Naive B cell (primary cell): ENCODE measurements at places on chromosomes 16 and 17.

GRCh38 chr17:81844887-81845286 lies 10.0 kb upstream of the PPP1R27 start:
- H3K4me1 ChIP-seq: no peaks in the 10 kb centered on the region
- no peak overlapping the region for H3K27ac ChIP-seq
- no peak overlapping the region for H3K4me3 ChIP-seq

GRCh38 chr17:38498353-38498752 lies 70.1 kb downstream of the ARHGAP23 start:
- H3K27ac ChIP-seq: no peak overlapping the region
- no peak for DNase-seq
- H3K4me3 ChIP-seq: no peak overlapping the region
- no peaks in the 10 kb centered on the region for H3K36me3 ChIP-seq
- no peaks in the 10 kb centered on the region for H3K4me1 ChIP-seq

DNA sequence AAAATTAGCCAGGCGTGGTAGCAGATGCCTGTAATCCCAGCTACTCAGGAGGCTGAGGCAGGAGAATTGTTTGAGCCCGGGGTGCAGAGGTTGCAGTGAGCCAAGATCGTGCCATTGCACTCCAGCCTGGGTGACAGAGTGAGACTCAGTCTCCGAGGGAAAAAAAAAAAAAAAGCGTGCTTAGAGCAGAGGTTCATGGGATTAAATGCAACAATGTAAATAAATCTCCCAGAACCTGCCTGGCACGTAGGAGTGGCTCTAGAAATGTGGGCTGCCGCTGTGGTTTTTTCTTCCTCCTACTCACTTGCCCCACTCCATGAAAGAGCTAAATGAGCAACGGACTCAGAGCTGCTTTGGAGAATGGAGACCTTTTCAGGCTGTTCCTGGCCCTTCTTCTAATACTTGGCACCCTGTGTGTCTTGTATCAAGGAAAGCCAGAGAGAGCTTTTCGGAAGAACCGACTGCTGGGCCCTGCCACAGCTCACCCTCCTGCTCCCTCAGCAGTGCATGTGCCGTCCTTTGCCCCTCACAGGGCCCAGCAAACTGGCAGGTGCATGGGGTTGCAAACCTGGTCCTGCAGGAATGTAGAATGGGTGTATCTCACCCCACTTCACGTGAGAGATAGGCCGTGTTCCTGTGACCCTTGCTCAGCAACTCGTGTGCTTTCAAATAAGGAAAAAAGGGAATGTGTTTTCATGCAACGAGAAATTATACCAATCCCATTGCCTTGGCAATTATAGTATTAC lies 52.0 kb downstream of the LDHD start:
- H3K27ac ChIP-seq: no peak overlapping the region
- H3K27me3 ChIP-seq: peaks cover 76% of the 10 kb centered on the region
- peak overlapping the region; percentile 1 for H3K4me3 ChIP-seq
- peaks cover 22% of the 10 kb centered on the region for H3K4me1 ChIP-seq

DNA sequence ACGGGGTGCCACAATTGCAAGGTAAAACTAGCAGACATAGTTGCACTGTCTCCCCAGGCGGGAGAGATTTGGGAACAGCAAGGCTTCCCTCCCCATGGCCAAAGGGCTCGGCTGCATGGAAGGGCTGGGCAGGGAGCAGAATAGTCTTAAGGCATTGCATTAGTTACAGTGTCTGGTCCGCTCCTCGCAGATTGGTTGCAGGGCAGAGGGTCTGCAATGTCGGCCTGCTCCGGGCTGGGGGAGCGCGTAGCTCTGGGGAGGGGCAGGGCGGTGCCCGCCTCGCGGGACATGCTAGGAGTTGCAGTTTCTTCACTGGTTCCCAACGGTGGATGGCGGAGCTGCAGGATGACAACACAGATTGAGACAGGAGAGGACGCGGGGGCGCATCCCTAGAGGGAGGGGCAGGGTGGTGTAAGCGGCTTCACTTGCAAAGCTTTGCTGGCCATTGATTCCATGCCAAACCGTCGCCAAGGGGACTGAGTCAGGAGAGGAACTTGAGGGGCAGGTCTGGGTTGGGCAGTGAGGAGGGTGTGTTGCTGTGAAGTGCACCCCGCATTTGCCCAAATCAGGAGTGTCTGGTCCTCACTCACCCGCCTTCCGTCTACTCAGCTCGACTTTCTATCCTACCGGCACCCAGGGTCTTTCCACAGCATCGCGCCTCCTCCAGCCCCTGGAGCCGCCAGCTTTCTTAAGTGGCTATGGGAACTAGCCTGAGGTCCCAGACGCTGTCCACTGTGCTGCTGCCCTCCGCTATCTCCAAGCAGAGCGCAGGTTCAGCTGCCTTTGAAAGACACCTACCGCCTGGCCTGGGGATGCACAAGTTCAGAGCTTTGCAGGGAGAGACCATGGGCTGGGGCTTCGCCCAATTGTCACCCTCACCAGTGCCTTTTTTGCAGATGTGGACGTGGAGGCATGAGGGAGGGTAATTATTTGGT lies 1748.9 kb downstream of the TP53TG3F start:
- no peak for DNase-seq
- no peaks in the 10 kb centered on the region for H3K4me1 ChIP-seq
- no peak overlapping the region for H3K4me3 ChIP-seq
- no peaks in the 10 kb centered on the region for H3K27me3 ChIP-seq

GRCh38 chr16:9351440-9351839 lies 260.0 kb downstream of the HAPSTR1 start:
- H3K4me1 ChIP-seq: no peaks in the 10 kb centered on the region
- peaks cover 7% of the 10 kb centered on the region for H3K27me3 ChIP-seq
- no peak overlapping the region for H3K27ac ChIP-seq
- peaks cover 8% of the 10 kb centered on the region for H3K36me3 ChIP-seq
- no peak for DNase-seq
- no peak overlapping the region for H3K4me3 ChIP-seq

- peaks cover 38% of the 10 kb centered on the region for H3K4me1 ChIP-seq
- no peaks in the 10 kb centered on the region for H3K36me3 ChIP-seq
- H3K27ac ChIP-seq: peak overlapping the region; percentile 8
- DNase-seq: peak; percentile 23
- H3K27me3 ChIP-seq: peaks cover 2% of the 10 kb centered on the region
Measured at GRCh38 chr16:17526956-17527937, 56.5 kb upstream of the XYLT1 start.

DNA sequence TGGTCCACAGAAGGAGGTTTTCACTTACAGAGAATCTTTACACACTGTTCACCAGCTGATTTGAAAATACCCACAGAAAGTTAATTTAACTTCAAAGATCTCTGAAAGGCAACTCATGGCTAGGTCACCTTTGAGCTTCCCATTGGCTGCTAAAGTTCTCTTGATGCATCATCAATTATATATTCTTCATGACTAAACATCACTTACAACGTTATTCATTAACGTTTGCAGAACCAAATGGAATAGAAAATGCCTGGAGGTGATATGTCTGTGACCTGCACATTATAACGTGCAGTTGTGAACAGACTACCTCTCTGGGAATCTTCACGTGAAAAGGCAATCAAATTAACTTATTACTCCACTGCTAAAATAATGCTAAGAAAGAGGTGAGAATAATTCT lies 238.5 kb downstream of the ZFHX3 start:
- H3K27me3 ChIP-seq: no peaks in the 10 kb centered on the region
- DNase-seq: no peak
- no peaks in the 10 kb centered on the region for H3K36me3 ChIP-seq
- H3K27ac ChIP-seq: no peak overlapping the region

DNA sequence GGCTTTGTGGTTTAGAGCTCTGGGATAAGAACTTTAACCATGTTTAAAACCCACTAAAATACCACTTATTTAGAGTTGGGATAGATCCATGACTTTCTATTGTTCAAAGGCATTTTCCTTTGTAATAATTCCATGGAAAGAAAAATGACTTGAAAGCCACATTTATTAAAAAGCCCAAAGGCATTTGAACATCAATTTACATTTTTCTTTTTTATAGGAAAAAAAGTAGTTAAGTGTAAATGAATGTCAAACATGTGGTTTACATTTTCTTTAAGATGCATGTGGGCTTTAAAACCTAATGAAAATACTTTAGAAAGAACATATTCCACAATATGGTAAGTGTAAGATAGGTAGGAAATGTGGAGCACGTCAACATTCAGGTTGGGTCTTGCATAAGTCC lies 443.2 kb downstream of the TOX3 start:
- H3K4me1 ChIP-seq: no peaks in the 10 kb centered on the region
- H3K27ac ChIP-seq: no peak overlapping the region
- no peak for DNase-seq
- no peaks in the 10 kb centered on the region for H3K27me3 ChIP-seq

DNA sequence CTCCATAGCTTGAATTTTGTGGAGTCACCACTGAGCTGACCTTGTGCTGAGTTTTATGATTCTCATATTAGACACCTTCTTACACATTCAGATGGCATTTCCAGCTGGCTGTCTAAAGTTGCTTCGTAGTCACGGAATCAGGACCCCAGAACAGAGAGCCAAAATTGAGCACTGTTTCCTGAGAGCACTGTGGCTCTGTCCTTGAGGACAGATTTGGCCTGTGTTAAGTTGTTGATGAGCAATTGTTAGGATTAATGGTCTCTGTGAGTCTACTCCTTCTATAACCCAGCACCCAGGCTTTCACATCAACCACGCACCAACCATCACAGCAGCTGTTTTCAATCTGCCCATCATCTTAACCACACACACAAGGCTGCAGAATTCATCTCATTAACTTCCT lies 277.5 kb upstream of the HSBP1 start:
- H3K36me3 ChIP-seq: no peaks in the 10 kb centered on the region
- no peak overlapping the region for H3K4me3 ChIP-seq
- DNase-seq: no peak

GRCh38 chr17:21161498-21162393 lies 35.0 kb downstream of the DHRS7B start:
- no peak for DNase-seq
- H3K27ac ChIP-seq: no peak overlapping the region
- no peaks in the 10 kb centered on the region for H3K36me3 ChIP-seq
- no peaks in the 10 kb centered on the region for H3K27me3 ChIP-seq
- H3K4me3 ChIP-seq: no peak overlapping the region

GRCh38 chr17:29930409-29931010 lies 482 bp upstream of the SSH2 start:
- H3K4me3 ChIP-seq: no peak overlapping the region
- DNase-seq: no peak
- peaks cover 42% of the 10 kb centered on the region for H3K4me1 ChIP-seq
- H3K36me3 ChIP-seq: peaks cover 6% of the 10 kb centered on the region

GRCh38 chr16:75029854-75030253 lies 31.0 kb downstream of the ZNRF1 start:
- H3K4me1 ChIP-seq: no peaks in the 10 kb centered on the region
- no peaks in the 10 kb centered on the region for H3K36me3 ChIP-seq
- H3K4me3 ChIP-seq: no peak overlapping the region
- no peak overlapping the region for H3K27ac ChIP-seq
- DNase-seq: no peak
- no peaks in the 10 kb centered on the region for H3K27me3 ChIP-seq

DNA sequence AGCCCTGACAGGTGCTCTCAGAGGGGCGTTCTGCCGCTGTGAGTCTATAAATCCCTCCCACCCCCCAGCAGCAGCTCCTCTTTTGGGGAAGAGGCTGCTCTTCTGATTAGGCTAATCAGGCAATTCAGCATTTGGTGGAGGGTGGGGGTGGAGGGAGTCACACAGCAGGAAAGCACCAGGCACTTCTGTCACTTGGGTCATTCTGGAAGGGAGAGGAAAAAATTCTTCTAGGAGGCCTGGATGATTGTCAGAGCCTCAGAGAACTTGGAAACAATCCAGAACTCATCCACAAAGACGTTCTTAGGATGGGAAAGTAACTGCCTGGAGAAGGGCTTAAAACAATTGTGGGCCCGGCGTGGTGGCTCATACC lies 7.3 kb upstream of the SSTR2 start:
- H3K27ac ChIP-seq: no peak overlapping the region
- H3K4me1 ChIP-seq: peaks cover 16% of the 10 kb centered on the region
- H3K36me3 ChIP-seq: no peaks in the 10 kb centered on the region
- peaks cover 32% of the 10 kb centered on the region for H3K27me3 ChIP-seq
- no peak overlapping the region for H3K4me3 ChIP-seq

- DNase-seq: no peak
- peaks cover 26% of the 10 kb centered on the region for H3K27me3 ChIP-seq
- H3K4me3 ChIP-seq: no peak overlapping the region
- no peaks in the 10 kb centered on the region for H3K4me1 ChIP-seq
- no peaks in the 10 kb centered on the region for H3K36me3 ChIP-seq
Measured at GRCh38 chr16:9232102-9232770, 140.8 kb downstream of the HAPSTR1 start.

GRCh38 chr17:75762513-75763268 lies 2.3 kb downstream of the GALK1 start:
- no peaks in the 10 kb centered on the region for H3K27me3 ChIP-seq
- no peak overlapping the region for H3K27ac ChIP-seq
- no peak for DNase-seq
- H3K4me3 ChIP-seq: peak overlapping the region; percentile 61
- H3K4me1 ChIP-seq: peaks cover 23% of the 10 kb centered on the region

DNA sequence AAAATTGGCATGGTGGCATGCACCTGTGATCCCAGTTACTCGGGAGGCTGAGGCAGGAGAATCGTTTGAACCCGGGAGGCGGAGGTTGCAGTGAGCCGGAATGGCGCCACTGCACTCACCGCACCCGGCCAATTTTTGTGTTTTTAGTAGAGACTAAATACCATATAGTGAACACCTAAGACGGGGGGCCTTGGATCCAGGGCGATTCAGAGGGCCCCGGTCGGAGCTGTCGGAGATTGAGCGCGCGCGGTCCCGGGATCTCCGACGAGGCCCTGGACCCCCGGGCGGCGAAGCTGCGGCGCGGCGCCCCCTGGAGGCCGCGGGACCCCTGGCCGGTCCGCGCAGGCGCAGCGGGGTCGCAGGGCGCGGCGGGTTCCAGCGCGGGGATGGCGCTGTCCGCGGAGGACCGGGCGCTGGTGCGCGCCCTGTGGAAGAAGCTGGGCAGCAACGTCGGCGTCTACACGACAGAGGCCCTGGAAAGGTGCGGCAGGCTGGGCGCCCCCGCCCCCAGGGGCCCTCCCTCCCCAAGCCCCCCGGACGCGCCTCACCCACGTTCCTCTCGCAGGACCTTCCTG lies at the start of gene HBQ1:
Gene HBQ1 (plus strand): TSS at position 359 of the 575 bp plus-strand sequence. CDS start 28 bp downstream, at position 387.
- H3K27ac ChIP-seq: peak within 1 kb of the TSS; percentile 9
- DNase-seq: peak; percentile 20
- H3K36me3 ChIP-seq: no peaks in the 10 kb centered on the region

- H3K27ac ChIP-seq: no peak overlapping the region
- H3K4me1 ChIP-seq: peaks cover 13% of the 10 kb centered on the region
- no peak overlapping the region for H3K4me3 ChIP-seq
Measured at GRCh38 chr16:73027685-73028111, 20.2 kb downstream of the ZFHX3 start.

- peaks cover 9% of the 10 kb centered on the region for H3K36me3 ChIP-seq
- H3K27ac ChIP-seq: no peak overlapping the region
- H3K27me3 ChIP-seq: no peaks in the 10 kb centered on the region
- H3K4me3 ChIP-seq: no peak overlapping the region
- no peak for DNase-seq
Measured at GRCh38 chr17:21173543-21173942, 40.4 kb downstream of the TMEM11 start.

GRCh38 chr17:50719924-50720794 lies 756 bp downstream of the LUC7L3 start:
- H3K27ac ChIP-seq: peak overlapping the region; percentile 98
- DNase-seq: no peak
- no peaks in the 10 kb centered on the region for H3K27me3 ChIP-seq
- peaks cover 45% of the 10 kb centered on the region for H3K4me1 ChIP-seq

- H3K27ac ChIP-seq: peak overlapping the region; percentile 48
- peaks cover 9% of the 10 kb centered on the region for H3K4me1 ChIP-seq
- H3K36me3 ChIP-seq: no peaks in the 10 kb centered on the region
Measured at GRCh38 chr17:50565402-50566350, 5.2 kb downstream of the CACNA1G start.

GRCh38 chr17:44556832-44557606 lies at the start of gene FZD2:
Gene FZD2, plus strand, starts transcription at chr17:44557484. Its CDS starts 205 bp downstream, at chr17:44557689.
- H3K4me3 ChIP-seq: peak within 1 kb of the TSS; percentile 95
- peaks cover 23% of the 10 kb centered on the region for H3K4me1 ChIP-seq
- H3K27ac ChIP-seq: peak within 1 kb of the TSS; percentile 85
- DNase-seq: peak; percentile 79

- no peak overlapping the region for H3K4me3 ChIP-seq
- H3K36me3 ChIP-seq: peaks cover 10% of the 10 kb centered on the region
- peak; percentile 46 for DNase-seq
- H3K27me3 ChIP-seq: peaks cover 66% of the 10 kb centered on the region
Measured at GRCh38 chr16:75081179-75081859, 35.3 kb downstream of the LDHD start.
